ENCODE measurements at places on chromosomes 12 and 14. TPM values are rescaled to one million over a fixed set of nuclear protein-coding genes. Genes with fewer than 3 reads are reported as not detected.

DNA sequence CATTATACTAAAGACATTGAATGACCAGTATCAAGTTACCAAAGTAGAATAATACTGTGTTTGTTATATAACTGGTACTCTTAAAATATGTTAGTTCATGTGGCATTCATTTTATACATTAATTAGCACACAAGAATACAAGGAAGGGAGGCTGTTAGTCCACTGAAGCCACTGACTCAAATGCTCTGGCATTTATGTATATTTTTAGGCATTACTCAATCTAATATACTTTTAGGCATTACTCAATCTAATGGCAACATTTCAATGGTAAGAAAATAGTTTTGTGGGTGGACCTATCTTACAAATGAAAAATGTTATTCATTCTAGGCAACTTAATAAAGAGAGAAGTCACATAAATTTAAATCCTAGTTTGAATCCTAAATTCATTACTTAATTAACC lies 874.4 kb upstream of the USP15 start:
- no peak for DNase-seq

DNA sequence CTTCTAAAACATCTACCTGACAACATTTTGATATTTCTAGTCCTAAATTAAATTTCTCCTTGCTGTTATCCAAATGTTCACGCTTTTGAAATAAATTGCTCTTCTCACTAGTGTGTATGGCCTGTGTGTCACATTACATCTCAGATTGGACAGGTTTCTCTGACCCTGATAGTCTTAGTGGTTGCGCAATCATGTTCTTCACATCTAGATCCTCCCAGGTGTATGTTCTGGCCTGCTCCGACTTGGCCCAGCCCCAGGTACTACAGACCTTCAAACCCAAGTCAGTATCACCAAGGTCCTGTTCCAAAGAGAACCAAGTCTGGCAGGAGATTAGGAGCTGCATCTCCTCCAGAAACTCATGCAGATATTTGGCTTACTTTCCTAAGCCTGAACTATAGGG lies 209.5 kb downstream of the ASCL1 start:
- DNase-seq: no peak

Gene C12orf54
- total RNA-seq: not detected

GRCh38 chr14:85508863-85509262 lies 21.1 kb upstream of the FLRT2 start:
- no peak for DNase-seq

- no peak for DNase-seq
Measured at GRCh38 chr12:4736091-4736490, 15.9 kb downstream of the GALNT8 start.

Gene SYNJ2BP
- total RNA-seq: 29.8 TPM

- no peak for DNase-seq
Measured at GRCh38 chr12:107509421-107509820, 176.2 kb upstream of the PWP1 start.

DNA sequence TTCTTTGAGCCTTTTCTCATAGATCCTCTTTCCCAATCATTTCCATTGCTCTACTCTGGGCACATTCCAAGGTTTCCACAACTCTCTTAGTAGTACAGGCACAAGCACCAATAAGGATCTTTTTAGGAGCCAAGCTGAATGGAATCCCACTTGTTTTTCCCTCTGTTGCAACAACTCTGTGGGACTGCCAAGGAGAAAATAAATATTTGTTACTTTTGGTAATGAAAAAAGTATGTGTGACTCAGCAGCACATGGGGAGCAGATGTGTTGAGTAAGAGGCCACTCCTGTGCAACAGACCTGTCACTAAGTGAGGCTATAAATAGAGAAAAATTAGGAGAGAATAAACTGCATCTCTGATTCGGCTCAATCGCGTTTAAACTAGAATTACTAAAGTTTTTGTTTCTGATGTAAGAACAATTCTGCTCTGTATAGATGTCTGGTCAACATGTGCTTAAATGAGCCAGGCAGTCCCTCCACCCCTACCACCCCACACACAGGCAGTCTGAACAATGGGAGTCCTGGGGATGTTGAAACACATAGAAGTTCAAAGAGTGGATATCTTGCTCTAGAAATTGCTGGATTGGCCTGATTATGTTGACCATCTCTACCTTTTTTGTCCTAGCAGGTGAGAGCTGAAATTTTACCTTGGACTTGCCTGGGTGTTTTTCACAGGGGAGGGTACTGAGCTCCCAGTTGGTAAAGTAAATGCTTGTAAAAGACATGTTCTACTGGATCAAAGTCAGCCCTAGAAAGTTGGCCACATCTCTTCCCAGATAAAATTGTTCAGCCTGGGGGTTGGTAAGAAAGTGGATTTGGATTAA lies 244.3 kb upstream of the NOVA1 start:
- no peak for DNase-seq

DNA sequence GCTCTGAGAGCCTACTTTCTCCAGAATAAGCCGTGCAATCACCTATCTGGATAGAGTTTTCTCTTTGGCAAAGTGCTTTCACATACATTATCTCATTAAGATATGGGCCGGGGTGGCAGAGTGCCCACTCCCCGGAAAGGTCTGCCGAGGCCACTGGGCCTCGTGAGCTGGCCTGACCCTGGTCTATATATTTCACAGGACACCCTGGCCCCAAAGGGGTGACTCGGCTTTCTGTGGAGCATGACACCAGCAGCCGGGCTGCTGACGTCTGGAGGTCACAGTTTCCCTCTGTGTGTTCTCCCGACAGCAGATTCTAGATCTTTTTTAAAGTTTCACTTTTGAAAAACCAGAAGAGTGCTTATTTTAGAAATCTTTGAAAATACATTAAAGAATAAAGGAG lies 27.9 kb upstream of the ATP2A2 start:
- no peak for DNase-seq

DNA sequence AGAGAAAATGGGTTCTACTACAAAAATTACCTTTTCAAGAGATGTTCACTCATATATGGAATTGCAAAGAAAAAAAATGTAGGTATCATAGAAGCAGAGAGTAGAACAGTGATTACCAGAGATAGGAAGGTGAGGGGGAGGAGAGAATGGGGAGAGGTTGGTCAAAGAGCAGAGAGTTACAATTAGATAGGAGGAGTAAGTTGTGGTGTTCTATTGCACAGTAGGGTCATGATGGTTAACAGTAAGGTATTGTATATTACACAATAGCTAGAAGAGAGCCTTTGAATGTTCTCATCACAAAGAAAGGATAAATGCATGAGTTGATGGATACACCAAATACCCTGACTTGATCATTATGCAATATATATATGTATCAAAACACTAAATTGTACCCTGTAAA lies 145.8 kb downstream of the TMEM117 start:
- no peak for DNase-seq

GRCh38 chr12:131919366-131920156 lies 9.5 kb upstream of the PUS1 start:
- no peak for DNase-seq

GRCh38 chr12:121562488-121562887 lies 18.3 kb downstream of the KDM2B start:
- DNase-seq: no peak

DNA sequence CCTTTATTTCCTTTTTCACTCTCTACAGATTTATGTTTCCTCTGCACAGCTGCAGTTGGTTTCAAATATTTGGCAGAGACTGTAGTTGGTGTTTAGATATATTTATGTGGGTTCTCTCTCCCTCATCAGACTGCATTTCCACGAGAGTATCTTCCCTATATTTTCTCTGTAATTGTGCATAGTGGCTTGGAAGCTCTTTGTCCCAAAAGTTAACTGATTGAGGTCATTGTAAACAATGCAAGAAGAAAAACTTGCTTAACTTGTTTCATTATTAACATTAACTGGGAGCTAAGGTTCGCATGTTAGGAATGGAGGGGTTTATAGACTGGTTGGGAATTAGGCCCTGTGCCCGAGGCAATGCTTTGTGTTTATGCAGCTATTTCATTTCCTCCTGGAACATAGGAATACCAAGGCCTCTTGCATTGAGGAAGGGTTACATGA lies 216.9 kb upstream of the HMGA2 start:
- no peak for DNase-seq

GRCh38 chr14:75123991-75124390 lies 2.9 kb downstream of the NEK9 start:
- DNase-seq: no peak

GRCh38 chr12:89756194-89756584 lies 47.6 kb upstream of the ATP2B1 start:
- no peak for DNase-seq

GRCh38 chr12:114396153-114396868 lies 9.6 kb downstream of the TBX5 start:
- DNase-seq: no peak

Gene KRT78
- total RNA-seq: 1.9 TPM

- DNase-seq: peak; percentile 52
Measured at GRCh38 chr12:65556676-65557437, 267.4 kb upstream of the HMGA2 start.

Gene ULK1
- total RNA-seq: 7.8 TPM

DNA sequence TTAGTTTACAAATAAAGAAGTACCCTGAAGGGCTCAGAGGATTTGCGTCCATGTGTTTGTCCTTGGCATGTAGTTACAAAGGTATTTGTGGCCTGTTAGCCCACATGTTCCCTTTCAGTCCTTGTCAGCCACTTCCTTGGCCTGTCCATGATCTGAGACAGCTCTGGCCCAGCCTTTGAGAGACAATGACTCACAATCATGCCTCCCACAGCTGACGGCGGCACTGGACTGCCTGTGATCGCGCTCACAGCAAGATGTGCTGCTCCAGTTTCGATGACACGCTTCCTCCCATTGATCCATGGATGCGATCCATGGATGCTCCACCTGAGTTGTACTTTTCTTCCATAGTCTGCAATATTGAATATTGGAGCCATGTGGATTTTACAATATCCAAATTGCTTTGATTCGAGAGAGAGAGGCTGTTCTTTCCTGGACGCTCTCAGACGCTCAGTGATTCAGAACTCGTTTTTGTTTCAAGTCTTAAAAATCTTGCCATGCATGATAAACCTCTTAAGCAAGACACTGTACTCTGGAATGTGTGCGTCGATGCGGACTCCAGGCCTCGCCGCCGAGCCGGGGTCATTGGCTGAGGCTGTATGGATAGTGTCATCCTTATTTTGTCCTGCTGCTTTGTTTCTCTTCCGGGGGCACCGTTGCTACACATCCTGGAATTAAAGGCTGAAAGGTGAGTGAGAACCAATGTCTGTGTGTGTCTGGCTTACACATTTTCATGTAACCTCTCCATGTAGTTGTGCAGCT lies 220.1 kb downstream of the GLT1D1 start:
- DNase-seq: peak; percentile 21

- no peak for DNase-seq
Measured at GRCh38 chr14:81447021-81447764, 47.1 kb upstream of the STON2 start.

DNA sequence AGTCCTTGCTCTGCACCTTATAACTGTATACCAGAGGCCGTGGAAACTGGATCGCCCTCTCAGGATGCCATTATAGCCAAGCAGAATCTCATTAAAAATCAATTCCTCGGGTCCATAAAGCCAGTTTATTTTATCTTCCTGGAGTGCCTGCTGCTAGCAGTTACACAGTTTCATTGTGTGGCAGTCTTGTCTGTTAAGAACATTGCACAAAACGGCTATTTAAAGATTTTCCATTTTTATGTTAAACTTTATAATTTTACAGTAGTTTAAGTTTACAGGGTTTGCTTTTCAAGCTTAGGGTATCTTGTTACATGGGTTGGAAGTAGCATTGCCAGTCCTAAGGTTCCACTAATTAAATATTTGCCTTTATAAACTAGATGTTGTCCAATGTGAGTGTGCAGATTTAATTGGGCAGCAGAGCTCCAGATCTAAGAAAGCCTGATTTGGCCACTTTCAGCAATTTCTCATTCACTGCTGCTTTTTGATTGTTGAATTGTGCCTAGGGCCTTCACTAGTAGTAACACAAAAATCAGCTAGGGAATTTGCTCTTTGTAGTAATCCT lies 17.0 kb downstream of the TMEM30B start:
- no peak for DNase-seq

DNA sequence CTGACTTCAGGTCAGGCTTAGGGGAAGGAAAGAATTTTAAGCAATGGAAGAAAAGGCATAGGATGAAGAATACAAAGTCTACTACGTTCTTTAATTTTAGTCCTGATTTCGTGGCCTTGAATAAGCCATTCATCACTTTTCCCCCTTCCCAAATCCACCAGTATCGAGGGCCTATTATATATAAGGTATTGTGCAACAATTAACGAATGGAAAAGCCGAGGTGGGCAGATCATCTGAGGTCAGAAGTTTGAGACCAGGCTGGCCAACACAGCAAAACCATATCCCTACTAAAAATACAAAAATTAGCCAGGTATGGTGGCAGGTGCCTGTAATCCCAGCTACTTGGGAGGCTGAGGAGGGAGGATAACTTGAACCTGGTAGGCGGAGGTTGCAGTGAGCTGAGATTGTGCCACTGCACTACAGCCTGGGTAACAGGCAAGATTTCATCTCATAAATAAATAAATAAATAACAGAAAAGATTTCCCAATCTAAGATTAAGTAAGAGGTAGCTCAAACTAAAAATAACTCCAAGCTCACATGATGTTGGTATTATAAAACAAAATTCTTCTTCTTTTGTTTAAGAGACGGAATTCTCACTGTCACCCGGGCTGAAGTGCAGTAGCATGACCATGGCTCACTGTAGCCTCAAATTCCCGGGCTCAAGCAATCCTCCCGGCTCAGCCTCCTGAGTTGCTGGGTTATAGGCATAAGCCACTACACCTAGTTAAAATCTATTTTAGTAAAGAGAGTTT lies 58.3 kb upstream of the NR2C1 start:
- no peak for DNase-seq

- DNase-seq: no peak
Measured at GRCh38 chr12:59651229-59651920, 55.5 kb downstream of the SLC16A7 start.

DNA sequence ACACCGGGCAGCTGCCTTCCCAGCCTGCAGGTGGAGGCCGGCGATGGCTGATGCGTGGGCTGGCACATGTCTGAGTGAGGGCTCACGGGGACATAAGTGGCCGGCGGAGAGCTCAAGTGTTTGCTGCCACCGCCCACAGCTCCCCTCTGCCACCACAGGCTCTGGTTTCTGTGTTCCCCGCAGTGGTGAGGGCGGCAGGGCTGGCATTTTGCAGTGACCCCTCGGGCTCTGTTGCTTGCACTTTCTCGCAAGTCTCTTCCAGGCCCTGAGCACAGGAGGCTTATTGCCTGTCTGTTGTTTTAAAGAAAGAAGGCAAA lies 271.0 kb upstream of the RTL1 start:
- DNase-seq: no peak

GRCh38 chr14:73757381-73757780 lies 43.2 kb upstream of the PNMA1 start:
- DNase-seq: no peak

Gene EGLN3
- total RNA-seq: 9.7 TPM

GRCh38 chr14:99946652-99947489 lies 118.4 kb upstream of the EVL start:
- no peak for DNase-seq
